ENCODE measurements at places on chromosomes 7 and 10. TPM values are rescaled to one million over a fixed set of nuclear protein-coding genes. Genes with fewer than 3 reads are reported as not detected.

DNA sequence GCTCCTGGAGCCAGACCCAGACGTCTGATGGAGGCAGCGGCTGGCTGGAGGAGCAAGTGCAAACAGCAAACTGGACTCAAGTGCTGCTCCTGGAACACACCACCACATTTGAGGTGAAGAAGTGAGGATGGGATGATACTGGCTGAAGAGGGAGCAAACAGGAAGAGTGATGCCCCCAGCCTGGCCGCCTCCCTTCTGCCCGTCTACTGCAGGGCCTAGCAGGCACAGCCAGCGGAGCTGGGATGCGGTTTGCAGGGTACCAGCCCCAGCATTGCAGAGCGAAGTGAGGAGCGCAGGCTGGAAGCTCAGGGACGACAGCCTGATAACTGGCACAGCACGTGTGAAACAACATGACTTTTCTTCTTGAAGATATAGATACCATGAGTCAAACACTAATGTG, 111.8 kb upstream of the ZNF32 start:
- no peak for DNase-seq

Gene SPDYE2
- not detected for total RNA-seq

Gene ANKRD2
- total RNA-seq, result 0.39 TPM

DNA sequence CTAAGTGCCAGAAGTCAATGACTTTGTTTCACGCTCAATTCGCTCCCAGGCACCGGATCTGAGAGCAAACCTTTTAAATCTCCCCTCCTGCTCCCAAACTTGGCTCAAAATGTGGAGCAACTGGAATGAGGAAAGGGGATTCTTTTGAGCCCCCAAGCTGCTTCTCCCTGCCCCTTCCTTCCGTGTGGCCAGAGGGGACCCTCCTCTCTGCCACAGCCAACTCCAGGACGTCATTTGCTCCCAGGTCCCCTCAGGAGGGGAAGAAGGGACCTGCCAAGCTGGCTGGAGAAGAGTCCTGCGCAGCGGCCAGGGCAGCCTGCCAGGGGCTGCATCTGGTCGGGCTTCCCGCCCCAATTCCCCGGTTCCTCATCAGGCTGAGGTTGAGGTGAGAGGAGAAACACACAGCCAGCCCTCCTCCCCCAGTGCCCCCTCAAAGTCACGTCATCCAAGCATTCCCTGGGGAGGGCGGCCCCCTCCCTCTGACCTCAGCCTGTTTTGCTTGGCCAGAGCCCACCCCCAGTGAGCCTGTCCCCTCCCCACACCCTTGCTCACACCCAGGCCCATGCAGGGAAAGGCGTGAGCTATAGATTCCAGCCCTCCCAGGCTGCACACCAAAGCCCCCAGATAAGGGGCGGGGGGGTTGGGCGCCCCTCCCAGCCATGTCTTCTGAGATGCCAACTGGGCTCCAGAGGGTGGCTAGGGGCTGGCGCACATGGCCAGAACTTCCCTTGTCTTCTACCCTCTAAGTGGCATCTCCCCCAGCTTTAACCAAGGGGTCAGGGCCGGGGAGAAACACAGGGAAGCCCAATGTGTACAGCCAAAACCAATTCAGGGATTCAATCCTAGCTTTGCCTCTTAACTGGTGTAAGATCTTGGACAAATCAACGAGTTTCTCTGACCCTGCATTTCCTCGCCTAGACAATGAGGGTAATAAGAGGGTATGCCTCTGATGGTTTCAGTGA, 35.0 kb downstream of the SH3PXD2A start:
- DNase-seq, result peak; percentile 90

GRCh38 chr10:16987976-16988610, 141.5 kb downstream of the CUBN start:
- DNase-seq, result no peak

- DNase-seq, result no peak
These were observed 316.2 kb downstream of the POM121L12 start for GRCh38 chr7:53351681-53352080.

- peak; percentile 22 for DNase-seq
These were observed 12.0 kb downstream of the FXYD4 start for GRCh38 chr10:43383204-43383971.

DNA sequence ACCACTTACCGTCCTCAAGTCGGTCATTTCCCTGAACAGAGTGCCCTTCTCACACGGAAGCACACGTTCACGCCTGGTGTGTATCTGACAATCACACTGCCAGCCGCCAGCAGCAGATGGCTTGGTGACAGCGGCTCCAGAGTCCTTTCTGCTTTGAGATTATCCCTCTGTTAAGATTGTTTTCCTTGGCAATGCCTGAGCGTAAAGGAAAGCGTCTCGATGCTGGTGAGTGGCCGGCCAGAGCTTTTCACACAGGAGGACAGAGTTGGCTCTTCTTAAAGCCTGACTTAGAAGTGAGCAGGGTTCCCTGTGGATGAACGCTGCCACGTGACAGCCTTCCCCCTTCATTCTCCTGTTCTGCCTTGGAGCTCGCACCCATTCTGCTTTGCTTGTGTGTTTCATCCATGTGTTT, 22.1 kb upstream of the PRKAR1B start:
- no peak for DNase-seq

GRCh38 chr7:54544527-54545240, 2.5 kb downstream of the VSTM2A start:
- no peak for DNase-seq

Gene SNX10
- 4.5 TPM for total RNA-seq

Gene NUTM2A
- 0.66 TPM for total RNA-seq

Gene LIPJ
- total RNA-seq, result not detected

- no peak for DNase-seq
These were observed 34.4 kb upstream of the DYNC1I1 start for GRCh38 chr7:95737828-95738505.

DNA sequence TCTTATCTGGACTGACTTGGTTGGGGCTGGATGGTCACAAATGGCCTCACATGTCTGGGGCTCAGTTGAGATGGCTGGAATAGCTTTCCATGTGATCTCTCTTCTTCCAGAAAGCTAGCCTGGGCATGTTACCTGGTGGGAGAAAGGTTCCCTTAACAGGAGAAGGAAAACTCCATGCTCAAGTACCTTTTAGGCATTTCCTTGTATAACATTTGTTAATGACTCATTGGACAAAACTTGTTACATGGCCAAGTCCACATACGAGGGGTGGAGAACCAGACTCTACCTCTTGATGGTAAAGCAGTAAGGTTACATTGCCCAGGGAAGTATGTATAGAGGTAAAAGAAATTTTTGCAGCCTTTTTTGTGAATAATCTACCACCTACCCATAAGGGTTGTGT, 826.4 kb downstream of the LRMDA start:
- no peak for DNase-seq

DNA sequence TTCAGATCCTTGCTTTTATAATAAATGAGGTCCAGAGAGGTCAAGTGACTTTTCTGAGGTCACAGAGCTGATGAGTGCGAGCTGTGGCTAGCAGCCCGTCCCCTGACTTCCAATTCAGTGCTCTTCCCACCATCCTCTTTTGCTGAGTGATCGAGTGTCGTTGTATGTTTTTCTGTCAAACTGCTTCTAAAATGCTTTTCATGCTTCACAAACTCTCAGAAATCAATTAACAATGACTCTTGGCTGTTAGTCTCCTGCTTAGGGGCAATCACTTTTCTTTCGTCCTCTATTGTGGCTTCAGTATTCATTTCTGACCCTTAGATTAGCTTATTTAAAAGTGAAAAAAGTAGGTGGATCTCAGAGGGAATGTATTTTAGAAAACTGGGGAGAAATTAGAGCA, 423.7 kb downstream of the DPP6 start:
- no peak for DNase-seq

Gene FRMPD2
- total RNA-seq, result not detected

DNA sequence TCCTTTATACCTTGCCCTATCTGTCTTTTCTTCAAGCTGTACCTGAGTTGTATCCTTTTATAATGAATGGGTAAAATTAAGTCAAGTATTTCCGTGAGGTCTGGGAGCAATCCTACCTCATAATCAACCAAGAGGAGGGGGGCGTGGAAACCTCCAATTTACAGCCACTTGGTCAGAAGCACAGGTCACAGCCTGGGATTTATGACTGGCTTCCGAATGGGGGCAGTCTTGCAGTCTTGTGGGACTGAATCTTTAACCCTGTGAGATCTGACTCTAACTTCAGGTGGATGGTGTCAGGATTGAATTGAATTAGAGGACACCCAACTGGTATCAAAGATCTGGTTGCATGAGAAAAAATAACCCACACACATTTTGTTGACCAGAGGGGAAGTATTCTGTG, 23.5 kb upstream of the KCNMA1 start:
- no peak for DNase-seq

Gene C7orf33
- total RNA-seq, result not detected

- no peak for DNase-seq
These were observed 30.2 kb downstream of the DOCK1 start for GRCh38 chr10:126935263-126935946.

Gene AMPH
- total RNA-seq, result 6.3 TPM

- no peak for DNase-seq
These were observed 152.9 kb downstream of the CCDC3 start for GRCh38 chr10:12848439-12849173.

Gene DYNC1I1
- total RNA-seq, result 13.3 TPM

DNA sequence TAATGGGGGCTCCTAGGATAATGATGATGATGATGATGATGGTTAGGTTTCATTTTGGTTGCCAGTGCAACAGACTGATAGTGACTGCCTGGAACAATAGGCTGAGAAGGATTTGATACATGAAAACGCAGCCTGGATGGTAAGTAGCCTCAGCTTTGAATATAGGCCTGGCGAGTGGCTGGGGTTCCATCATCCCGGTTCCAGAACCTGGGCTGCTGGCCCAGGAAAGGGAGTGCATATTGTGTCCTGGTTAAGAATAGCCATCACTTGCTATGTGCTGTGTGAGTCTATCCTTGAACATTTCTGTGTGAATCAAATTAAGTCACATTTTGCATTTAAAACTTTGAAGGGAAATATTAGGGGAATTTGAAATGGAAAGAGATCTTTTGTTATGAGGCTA, 62.7 kb downstream of the SHH start:
- DNase-seq, result no peak

- DNase-seq, result no peak
These were observed 17.1 kb upstream of the HTR5A start for GRCh38 chr7:155053002-155053401.

DNA sequence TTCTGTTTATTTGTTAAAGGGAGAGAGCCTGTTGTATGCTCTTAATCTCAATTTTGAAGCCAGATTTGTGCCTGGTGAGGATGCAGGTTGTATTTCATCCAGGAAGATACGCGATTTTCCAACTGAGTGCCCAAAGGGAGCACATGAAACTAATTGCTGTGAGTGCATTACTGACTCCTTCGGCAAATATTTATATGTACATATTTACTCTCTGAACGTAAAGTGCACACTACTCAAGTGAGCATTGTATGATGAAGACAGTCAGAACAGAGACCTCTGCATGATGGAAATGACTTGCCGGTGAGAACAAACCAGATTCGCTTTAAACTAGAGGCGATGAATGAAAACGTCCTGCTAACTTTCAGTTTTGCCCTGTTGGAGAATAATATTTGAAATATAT, 130.1 kb downstream of the MALRD1 start:
- no peak for DNase-seq

- peak; percentile 35 for DNase-seq
These were observed 206.3 kb downstream of the ADARB2 start for GRCh38 chr10:1530871-1531517.

DNA sequence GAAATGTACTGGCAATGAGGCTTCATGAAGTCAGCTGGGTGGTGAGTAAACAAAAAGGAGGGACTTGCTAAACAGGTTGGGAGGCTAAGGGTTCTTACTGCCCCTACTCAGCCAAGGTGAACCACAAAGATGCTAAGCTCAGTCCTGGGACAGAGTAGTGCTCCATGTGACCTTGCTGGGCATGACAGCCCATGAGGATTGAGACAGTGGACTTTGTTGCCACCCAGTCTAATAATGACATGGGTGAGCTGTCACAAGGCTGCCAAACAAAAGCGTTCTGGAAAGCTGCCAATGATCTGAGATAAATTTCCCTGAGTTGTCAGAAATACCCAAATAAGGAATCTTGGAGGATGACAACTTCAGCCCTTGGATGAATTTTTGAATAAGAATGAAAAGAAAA, 75.2 kb downstream of the CLEC2L start:
- DNase-seq, result no peak

- peak; percentile 83 for DNase-seq
These were observed 102.7 kb upstream of the TNRC18 start for GRCh38 chr7:5526100-5526905.

Gene TASOR2
- 68.2 TPM for total RNA-seq

DNA sequence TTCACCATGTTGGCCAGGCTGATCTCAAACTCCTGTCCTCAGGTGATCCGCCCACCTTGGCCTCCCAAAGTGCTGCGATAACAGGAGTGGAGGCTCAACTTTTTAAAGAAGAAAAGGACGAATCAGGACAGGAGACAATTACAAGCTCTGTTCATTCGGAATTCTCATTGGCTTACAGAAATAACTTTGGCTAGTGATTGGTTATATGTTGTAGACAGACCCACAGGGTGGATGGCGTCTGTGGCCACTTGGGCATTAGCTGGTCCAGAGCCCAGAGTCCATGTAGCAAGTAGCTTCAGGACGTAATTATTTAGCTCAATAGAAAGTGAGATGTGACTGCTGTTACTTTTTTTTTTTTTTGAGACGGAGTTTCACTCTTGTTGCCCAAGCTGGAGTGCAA, 160.5 kb upstream of the TNRC18 start:
- no peak for DNase-seq

DNA sequence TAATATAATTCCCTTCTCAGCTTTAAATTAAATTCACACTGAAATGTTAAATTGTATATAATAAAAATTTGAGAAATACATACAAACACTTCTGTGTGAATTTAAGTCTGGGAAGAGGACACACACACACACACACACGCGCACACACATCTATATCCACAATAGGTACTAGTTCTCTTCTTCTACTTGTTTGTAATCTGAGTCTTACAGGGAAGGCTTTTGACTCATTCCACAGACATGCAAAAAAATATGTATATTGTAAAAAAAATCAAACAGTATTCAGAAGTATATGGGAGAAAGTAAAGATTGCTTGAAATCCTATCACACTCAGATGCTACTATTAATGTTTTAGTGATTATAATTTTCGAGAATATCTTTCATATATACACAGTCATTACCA, 276.2 kb downstream of the MDFIC start:
- DNase-seq, result no peak

DNA sequence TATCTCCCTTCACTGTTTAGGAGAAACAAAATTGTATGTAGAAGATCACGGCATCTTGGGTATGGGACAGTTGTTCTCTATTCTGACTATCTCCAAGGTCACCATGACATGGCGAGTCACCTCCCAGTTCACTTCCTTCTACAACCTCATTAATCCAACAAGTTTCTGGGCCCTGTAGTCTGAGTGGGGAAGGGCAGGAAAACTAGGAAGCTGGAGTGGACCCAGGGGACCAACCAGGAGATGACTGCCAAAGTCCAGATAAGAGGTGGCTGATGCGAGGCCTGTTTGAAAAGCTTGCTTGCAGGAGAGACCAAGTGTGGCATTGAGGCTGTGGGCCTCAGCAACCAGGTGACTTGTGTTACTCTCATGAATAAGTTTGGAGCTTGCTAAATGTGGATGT, 584.9 kb downstream of the TNS3 start:
- DNase-seq, result no peak

Gene ACTL6B
- total RNA-seq, result not detected

Gene KLHDC10
- total RNA-seq, result 27.2 TPM

GRCh38 chr7:157866336-157866924, 529.6 kb downstream of the DNAJB6 start:
- DNase-seq, result peak; percentile 64

Gene HOXA4
- total RNA-seq, result 5.6 TPM

Gene GPER1
- total RNA-seq, result 11.2 TPM
